H1 (cell line): ENCODE measurements at places on chromosomes 16 and 17. TPM values are rescaled to one million over a fixed set of nuclear protein-coding genes. Genes with fewer than 3 reads are reported as not detected.

GRCh38 chr17:41725134-41725533 lies 9.3 kb downstream of the HAP1 start:
- H3K36me3 ChIP-seq = no peaks in the 10 kb centered on the region
- H3K4me1 ChIP-seq = no peaks in the 10 kb centered on the region; the same call in 1 of the 2 replicates
- no peaks in the 10 kb centered on the region for H3K27me3 ChIP-seq

DNA sequence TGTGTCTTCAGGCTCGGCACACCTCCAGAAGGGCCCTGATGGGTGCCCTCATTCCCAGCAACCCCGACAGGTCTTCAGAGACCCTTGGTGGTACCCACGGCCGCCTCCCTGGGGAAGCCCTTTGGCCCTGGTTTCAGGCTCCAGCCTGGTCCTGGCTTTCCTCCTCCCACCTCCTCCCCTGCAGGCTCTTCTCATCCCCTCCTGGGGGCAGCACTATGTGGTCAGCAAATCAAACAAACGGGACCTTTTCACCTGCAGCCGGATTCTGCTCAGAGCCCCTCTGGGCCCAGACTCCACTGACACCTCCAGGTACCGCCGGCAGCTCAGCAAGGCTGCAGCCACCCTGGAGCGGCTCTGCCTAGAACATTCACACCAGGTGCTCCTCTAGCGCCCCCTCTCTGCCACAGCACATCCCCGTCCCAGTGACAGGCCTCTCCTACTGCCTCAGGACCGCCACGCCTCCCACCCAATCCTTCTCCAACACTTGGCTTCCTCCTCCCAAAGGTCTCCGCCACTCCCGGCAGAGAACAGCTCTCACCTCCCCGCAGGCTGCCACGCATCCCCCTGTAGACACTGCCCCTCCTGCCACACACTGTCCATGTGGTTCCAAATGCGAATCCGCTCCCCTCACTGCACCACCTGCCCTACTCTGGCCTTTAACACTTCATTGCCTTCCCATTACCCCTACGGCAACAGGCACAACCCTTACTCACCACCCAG lies 12.0 kb downstream of the CORO7 start:
- H3K27me3 ChIP-seq = no peaks in the 10 kb centered on the region
- no peak overlapping the region for H3K4me3 ChIP-seq
- H3K27ac ChIP-seq = no peak overlapping the region
- DNase-seq = peak; percentile 93
- H3K4me1 ChIP-seq = peaks cover 3% of the 10 kb centered on the region
- no peaks in the 10 kb centered on the region for H3K36me3 ChIP-seq

DNA sequence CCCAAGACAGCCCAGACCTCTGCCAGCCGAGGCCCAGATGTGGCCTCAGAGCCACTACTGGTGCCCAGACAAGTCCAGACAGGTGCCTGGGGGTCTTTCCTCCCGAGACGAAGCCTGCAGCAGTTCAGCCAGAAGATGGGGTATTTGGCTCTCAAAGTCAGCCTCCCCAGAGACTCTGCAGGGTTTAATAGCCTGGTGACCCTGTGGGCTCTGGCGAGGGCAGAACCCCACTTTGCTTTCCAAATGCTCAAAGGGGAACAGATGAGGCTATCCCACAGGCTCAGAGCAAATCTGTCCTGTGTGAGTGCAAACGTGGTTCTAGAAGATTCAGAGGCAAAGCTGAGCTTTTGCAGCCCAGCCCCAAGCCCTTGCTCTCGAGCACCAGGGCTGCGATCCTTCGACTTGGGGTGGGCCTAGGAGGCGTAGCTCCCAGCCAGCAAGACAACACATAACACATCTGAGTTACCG lies 236.0 kb downstream of the MRTFB start:
- DNase-seq = no peak
- H3K27ac ChIP-seq = peak overlapping the region; percentile 50; the same call in 1 of the 2 replicates
- peaks cover 38% of the 10 kb centered on the region for H3K4me1 ChIP-seq
- H3K4me3 ChIP-seq = no peak overlapping the region
- H3K27me3 ChIP-seq = no peaks in the 10 kb centered on the region

GRCh38 chr16:47493381-47494337 lies 32.5 kb downstream of the PHKB start:
- H3K36me3 ChIP-seq = peaks cover 4% of the 10 kb centered on the region
- H3K27ac ChIP-seq = no peak overlapping the region
- H3K4me3 ChIP-seq = no peak overlapping the region
- H3K27me3 ChIP-seq = no peaks in the 10 kb centered on the region

GRCh38 chr17:1467258-1467657 lies 11.2 kb upstream of the CRK start:
- H3K4me1 ChIP-seq = no peaks in the 10 kb centered on the region; the same call in 1 of the 2 replicates
- no peak for DNase-seq
- peaks cover 27% of the 10 kb centered on the region for H3K36me3 ChIP-seq
- H3K27ac ChIP-seq = no peak overlapping the region
- no peak overlapping the region for H3K4me3 ChIP-seq

DNA sequence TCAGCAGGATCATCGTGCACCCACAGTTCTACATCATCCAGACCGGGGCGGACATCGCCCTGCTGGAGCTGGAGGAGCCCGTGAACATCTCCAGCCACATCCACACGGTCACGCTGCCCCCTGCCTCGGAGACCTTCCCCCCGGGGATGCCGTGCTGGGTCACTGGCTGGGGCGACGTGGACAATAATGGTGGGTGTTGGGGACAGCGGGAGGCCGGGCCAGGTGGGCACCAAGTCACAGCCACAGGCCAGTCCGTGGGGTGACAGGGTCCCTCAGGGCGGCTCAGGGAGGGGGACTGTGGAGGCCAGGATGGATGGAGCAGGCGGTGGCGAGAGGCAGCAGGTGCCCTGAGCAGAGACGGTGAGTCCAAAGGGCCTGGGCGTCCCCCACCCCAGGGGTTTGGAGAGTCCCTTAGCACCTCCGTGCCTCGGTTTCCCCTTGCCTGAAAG lies 1.0 kb downstream of the TPSD1 start:
- H3K27ac ChIP-seq = no peak overlapping the region
- H3K4me3 ChIP-seq = no peak overlapping the region
- H3K36me3 ChIP-seq = no peaks in the 10 kb centered on the region
- H3K4me1 ChIP-seq = peaks cover 9% of the 10 kb centered on the region

GRCh38 chr16:89150981-89151380 lies 20.6 kb upstream of the CDH15 start:
- H3K27me3 ChIP-seq = no peaks in the 10 kb centered on the region
- no peak overlapping the region for H3K4me3 ChIP-seq
- H3K4me1 ChIP-seq = peaks cover 3% of the 10 kb centered on the region; the same call in 1 of the 2 replicates
- no peak for DNase-seq

DNA sequence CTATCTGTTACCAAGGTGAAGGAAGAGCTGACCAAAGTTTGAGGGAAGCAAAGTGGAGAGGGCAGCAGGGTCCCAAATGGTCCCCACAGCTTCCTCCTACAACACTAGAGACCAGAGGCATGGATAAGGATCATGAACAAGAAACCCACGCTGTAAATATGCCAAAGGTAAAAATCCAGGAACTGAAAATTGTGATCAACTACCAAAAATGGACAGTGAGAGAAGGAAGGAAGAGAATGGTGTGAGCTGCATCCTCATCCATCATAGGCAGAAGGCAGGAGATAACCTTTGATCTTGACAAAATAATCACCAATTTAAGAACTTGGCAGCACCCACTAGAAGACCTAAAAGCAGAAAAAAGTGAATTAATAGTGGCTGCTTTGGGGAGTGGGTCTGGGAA lies 66.2 kb downstream of the CYTH1 start:
- DNase-seq = no peak
- H3K4me1 ChIP-seq = peaks cover 15% of the 10 kb centered on the region
- no peaks in the 10 kb centered on the region for H3K27me3 ChIP-seq
- no peak overlapping the region for H3K4me3 ChIP-seq
- no peaks in the 10 kb centered on the region for H3K36me3 ChIP-seq
- no peak overlapping the region for H3K27ac ChIP-seq

NR1D1 gene
- 4.3 and 4.6 TPM in 2 replicates for total RNA-seq

ADGRG1 gene
- 0.78 and 1.3 TPM in 2 replicates for total RNA-seq

UMOD gene
- not detected in 2 replicates for total RNA-seq

EME1 gene
- total RNA-seq = 13.3 and 13.9 TPM in 2 replicates

SMTNL2 gene
- 3.7 and 4.5 TPM in 2 replicates for total RNA-seq
